ENCODE measurements at places on chromosomes 13 and 19.

GRCh38 chr19:940591-941291 lies 14.9 kb downstream of the ARID3A start:
- DNase-seq, result no peak

- DNase-seq, result peak; percentile 48
Measured at GRCh38 chr19:42606660-42607351, 12.1 kb upstream of the CEACAM8 start.

GRCh38 chr19:38657633-38658222 lies 10.3 kb downstream of the ACTN4 start:
- DNase-seq, result no peak

- no peak for DNase-seq
Measured at GRCh38 chr13:64480672-64481071, 2749.5 kb downstream of the PCDH9 start.

GRCh38 chr13:48158290-48158689 lies 63.4 kb upstream of the MED4 start:
- DNase-seq, result no peak

All from stimulated activated CD4-positive, alpha-beta T cell treated with anti-CD3 and anti-CD28 coated beads, Interleukin-12 subunit alpha, Interleukin-12 subunit beta, amount 100 ng/mL, for 48 hours (primary cell).